ENCODE measurements at places on chromosomes 1 and 21.
A peak's percentile ranks its signal among the peaks of the same experiment; 100 is the strongest.

DNA sequence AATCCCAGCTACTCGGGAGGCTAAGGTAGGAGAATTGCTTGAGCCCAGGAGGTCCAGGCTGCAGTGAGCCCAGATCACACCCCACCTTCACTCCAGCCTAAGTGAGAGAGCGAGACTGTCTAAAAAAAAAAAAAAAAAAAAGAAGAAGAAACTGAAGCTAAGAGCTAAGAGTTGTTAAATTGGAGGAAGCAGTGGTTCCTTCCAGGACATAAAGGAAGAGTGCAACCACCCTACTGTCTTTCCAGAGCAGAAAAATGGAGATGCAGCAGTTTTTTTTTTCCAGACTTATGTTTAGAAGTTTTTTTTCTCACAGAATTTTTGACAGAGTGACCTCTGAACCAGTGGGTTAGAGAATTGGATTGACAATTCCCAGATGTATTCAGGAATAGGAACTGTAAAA lies 88.7 kb downstream of the HLX start:
- DNase-seq: no peak

GRCh38 chr21:37751268-37751975 lies 164.8 kb downstream of the KCNJ6 start:
- DNase-seq: peak; percentile 8

DNA sequence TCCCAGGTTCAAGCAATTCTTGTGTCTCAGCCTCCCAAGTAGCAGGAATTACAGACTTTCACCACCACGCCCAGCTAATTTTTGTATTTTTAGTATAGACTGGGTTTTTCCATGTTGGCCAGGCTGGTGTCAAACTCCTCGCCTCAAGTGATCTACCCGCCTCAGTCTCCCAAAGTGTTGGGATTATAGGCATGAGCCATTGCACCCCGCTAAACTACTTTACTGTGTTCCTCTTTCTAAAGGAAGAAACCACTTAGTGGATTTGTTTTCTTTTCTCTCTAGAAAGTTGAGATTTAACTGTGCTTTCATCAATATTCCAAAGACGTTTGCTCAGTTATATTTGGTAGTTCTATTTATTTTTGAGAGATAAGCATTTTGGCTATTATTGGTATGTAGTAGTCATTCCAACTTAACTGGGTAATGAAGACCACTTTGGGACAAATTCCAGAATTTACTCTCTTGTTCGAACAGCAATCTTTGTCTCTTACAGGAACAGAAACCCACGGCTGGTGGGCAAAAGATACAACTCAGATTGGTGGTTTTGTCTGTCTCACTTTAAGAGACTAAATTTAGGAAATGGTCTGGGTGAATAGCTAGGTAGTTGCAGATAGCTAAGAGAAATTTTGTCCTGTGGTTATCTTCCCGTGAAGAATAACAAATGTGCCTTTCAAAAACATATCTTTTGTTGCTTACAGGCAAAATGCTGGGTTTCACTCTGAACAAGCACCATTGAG lies 103.5 kb upstream of the CD55 start:
- DNase-seq: no peak

- DNase-seq: no peak
These were observed 9.2 kb downstream of the RORC start for GRCh38 chr1:151822404-151822803.

DNA sequence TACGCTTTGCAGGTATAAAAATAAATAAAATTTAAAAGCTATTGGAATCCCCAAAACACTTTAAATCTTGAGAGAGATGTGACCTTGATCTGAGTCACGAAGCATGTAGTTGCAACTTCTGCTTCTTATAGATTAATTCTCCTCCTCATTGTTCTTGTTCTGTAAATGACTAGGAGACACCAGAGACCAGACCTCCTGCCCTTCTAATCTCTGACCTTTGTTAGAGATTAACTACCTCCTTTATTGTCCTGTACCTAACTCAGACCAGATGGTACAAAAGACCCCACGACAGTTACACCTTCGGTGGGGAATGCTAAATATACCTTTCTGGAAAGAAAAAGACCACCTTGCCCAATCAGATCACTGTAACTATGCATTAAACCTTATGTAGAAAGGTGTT lies 76.9 kb upstream of the NEK2 start:
- no peak for DNase-seq

GRCh38 chr1:212562771-212563170 lies 45.8 kb upstream of the ATF3 start:
- no peak for DNase-seq

DNA sequence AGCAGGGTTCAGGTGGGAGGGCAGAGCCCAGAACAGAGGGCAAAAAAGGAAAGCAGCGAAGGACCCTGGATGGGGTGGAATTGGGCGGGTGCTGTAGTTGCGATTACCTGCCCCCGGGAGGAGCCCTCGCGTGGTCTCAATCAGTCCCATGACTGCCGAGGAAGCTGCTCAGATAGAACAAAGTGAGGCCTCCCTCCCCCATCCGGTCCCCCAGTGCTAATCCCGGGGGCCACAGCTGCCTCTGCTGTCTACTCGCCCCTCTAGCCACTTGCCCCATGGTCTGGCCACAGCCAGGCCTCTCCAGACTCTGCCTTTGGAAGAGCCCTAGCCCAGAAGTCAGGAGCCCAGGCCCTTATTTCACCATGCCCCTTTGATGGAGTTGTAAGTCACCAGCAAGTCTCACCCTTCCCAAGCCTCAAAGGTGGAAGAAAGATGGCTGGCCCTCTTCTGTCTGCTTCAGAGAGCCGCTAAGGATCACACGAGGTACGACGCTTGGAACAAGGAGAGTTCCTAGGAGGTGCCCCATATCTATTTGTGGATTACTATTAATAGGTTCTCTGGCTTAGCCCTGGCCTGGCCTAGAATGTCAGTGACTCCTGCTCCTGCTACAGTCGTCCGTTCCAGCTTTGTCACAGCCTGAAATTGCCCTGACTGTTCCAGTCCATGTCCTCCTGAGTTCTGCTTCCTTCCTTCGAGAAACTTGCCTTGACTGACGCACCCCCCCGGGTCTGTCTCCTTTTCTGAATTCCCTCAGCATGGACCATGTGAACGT lies 16.4 kb downstream of the ECHDC2 start:
- peak; percentile 57 for DNase-seq

DNA sequence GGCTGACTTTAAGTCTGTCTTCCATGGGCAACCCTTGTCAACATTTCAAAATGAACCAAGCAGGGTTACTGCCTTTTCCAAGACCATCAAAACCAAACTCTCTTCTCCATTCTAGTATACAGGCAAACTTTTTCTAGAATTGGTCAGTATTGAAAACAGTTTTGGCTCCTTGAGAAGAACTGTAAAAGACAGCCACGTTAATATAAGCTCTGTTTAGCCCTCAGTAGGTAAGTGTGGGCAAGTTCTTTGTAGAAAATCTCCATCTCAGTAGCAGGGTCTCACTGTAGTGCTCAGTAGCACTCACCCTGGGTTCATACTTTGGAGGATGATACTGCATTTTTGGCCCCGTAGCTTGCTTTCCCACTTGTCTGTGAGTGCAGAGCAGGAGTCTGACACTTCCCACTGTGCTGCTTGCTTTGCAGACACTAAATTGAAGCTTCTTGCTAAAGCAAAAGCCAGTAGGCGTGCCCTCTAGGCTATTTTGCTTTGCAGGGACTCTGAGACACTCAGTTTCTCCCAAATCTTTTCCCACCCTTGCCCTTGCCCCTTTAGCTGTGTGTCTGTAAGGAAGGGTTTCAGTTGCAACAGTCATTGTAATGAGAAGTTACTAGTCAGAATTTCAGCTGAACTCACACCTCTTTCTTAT lies 34.3 kb upstream of the CACYBP start:
- DNase-seq: no peak

GRCh38 chr1:31400393-31400792 lies 12.6 kb upstream of the SERINC2 start:
- DNase-seq: peak; percentile 77

- DNase-seq: peak; percentile 4
These were observed 207.4 kb upstream of the NRIP1 start for GRCh38 chr21:15272171-15272570.

DNA sequence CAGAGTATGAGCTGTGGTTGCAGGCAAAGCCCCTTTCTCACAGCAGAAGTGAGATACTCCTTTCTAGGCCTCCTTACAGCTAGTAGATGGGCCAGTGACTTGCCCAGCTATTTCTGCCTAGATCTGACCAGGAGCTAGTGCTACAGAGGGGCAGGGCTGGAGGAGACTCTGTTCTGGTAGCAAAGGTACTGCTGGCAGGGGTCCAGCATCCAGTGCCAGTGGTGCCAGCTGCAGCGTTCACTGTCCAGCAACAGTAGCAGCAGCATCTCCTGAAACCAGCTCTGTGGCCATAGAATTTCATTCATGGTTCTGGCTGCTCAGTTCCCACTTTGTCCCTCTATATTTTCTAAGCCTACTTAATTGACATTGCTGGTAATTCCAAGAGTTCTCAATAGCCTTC lies 62.5 kb upstream of the CNN3 start:
- DNase-seq: no peak

DNA sequence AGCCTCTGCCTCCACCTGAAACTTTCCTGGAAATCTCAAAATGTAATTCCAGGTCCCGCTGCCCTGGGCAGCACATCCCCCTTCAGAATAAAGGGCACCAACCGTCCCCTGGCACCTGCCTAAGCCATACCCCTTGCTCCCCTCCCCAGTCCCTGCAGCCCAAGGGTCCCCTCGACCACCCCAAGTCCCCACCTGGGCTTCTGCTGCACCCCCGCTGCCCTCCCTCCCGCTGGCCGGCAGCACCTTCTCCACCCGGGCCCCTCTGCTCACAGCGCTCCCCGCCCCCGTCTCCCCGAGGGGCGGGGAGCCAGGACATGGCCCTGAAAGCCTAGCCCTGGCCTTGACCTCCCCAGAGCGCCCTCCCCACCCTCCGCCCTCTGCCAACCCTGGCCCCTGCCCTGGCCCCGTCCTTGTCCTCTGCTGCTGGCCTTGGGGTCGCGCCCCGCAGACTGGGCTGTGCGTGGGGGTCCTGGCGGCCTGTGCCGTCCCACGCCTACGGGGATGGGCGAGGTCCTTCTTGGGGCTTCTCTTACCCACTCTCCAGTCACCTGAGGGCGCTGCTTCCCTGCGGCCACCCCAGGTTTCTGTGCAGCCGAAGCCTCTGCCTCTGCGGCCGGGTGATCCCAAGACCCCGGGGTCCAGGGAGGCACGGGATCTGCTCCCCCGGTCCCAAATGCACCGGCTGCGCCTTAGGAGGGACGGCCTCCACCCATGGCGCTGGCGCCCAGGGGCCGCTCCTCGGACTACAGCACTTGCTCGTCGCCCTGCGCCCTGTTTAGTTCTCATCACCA lies 41.7 kb downstream of the WDR4 start:
- no peak for DNase-seq

DNA sequence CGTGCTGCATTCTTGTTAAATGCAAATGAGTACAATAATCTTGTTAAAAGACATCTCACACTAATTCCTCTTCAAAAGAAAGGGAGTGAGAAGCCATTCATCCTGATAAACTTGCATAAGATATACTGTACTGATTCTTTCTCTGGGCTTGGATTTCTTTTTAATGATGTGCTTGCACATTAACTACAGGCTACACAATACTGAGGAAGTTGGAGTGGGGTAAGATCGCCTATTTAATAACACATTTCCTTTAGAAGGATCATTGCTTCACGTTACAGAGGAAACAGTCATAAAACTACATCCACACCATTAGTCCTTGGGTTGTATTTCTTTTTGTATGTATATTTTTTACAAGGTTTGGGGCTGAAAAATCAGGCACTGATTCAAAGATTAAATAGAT lies 36.6 kb downstream of the NRIP1 start:
- DNase-seq: no peak

GRCh38 chr1:39752703-39753102 lies 14.0 kb downstream of the PPIE start:
- no peak for DNase-seq

- no peak for DNase-seq
These were observed 192.9 kb upstream of the VAMP3 start for GRCh38 chr1:7578206-7578605.

- DNase-seq: no peak
These were observed 163.6 kb upstream of the C1orf21 start for GRCh38 chr1:184223216-184223615.
